ENCODE measurements at places on chromosomes 7 and 10. TPM values are rescaled to one million over a fixed set of nuclear protein-coding genes. Genes with fewer than 3 reads are reported as not detected.

Gene ERVW-1
- not detected for total RNA-seq

Gene NAT16
- total RNA-seq = not detected

Gene SLC26A3
- not detected for total RNA-seq

Gene VSTM4
- total RNA-seq = 19.5 TPM

Gene GOT1
- total RNA-seq = 25.0 TPM

Gene OR6B1
- total RNA-seq = not detected

Gene CELF2
- total RNA-seq = 110 TPM

Gene PIK3CG
- total RNA-seq = 15.7 TPM

Gene FAM221A
- 9.0 TPM for total RNA-seq

Gene PDZD7
- 1.6 TPM for total RNA-seq

Gene PALD1
- 27.0 TPM for total RNA-seq

Gene TMEM196
- not detected for total RNA-seq

Data from upper lobe of right lung (tissue), 1 donor.